ENCODE measurements at places on chromosomes 5 and 9. TPM values are rescaled to one million over a fixed set of nuclear protein-coding genes. Genes with fewer than 3 reads are reported as not detected.

DNA sequence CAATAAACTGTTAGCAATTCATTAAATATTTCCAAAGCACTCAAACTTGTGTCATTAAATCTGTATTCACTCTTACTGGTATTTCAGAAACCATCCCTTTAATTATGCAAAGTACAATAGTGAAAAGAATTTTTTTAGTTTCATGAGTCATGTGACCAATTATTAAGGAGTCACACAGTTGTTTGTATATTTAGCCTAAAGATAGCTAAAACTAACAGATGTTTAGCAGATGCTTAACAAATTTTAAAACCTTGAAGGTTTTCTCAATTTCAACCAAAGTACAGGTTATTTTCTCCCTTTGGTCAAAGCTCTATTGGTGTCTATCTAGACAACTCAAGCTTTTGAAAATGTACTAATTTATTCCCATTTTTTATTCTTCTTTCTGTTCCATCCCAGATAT lies 44.1 kb downstream of the PJA2 start:
- no peak for DNase-seq

GRCh38 chr5:13516195-13516594 lies 428.3 kb downstream of the DNAH5 start:
- DNase-seq, result no peak

DNA sequence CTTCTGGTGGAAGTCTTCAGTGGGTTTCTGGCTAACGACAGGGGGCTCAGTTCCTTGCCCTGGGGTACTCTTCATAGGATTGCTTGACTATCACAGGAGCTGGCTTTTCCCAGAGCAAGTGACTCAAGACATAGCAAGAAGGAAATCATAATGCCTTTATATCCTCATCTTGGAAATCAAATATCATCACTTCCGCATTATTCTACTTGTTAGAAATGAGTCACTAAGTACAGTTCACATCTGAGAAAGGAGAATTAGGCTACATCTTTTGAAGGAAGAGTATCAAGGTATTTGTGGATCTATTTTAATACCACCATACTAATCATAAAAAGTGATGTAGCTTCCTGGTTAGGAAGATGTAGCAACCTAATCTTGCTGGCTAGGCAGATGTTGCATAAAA lies 148.2 kb upstream of the RAI14 start:
- no peak for DNase-seq

- no peak for DNase-seq
Measured at GRCh38 chr5:24391816-24392215, 253.0 kb downstream of the CDH10 start.

DNA sequence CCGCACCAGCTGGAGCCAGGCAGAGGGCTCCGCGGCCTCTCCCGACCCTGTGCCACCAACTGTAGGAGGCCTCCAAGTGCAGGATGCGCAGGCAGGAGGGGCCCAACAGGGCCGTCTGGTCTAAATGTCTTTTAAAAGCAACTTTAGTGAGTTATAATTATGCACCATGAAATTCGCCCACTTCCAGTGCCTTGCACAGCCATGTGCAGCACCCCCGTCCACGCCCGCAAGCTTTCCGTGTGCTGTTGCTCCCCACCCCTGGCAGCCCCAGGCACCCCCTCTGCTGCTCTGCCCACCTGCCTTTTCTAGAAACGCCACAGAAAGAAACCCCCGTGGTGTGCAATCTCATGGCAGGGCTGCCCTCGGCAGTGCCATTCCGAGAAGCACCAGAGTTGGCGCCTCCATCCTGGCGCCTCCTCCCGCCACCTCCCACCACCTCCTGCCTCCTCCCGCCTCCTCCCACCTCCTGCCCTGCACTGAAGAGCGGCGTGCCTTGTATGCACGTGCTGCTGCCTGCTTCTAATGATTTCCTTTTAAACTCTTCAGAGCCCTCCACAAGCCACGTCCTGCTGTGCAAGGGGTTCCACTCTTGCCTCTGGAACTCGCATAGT lies 7.5 kb upstream of the SLC6A18 start:
- DNase-seq, result no peak

GRCh38 chr5:139966856-139967255 lies 76.2 kb downstream of the NRG2 start:
- no peak for DNase-seq

DNA sequence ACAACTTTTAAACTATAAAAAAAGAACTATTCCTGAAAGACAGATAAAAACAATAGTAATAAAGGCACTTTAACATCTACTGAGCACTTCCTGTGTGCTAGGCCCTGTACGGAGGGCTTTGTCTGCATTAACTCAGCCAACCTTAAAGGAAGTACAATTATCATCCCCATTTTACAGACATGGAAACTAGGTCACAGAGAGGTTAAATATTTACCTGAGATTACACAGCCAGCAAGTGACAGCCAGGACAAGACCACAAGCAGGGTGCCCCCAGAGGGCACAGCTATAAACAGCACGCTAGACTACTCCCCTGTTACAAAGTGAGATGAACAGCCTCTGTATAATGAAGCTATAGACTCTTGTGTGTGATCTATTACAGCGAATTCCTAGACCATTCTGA lies 25.5 kb downstream of the DDX31 start:
- DNase-seq, result no peak

- DNase-seq, result peak; percentile 48
Measured at GRCh38 chr5:37665272-37665671, 174.6 kb downstream of the GDNF start.

GRCh38 chr5:13746026-13746425 lies 198.5 kb downstream of the DNAH5 start:
- no peak for DNase-seq

DNA sequence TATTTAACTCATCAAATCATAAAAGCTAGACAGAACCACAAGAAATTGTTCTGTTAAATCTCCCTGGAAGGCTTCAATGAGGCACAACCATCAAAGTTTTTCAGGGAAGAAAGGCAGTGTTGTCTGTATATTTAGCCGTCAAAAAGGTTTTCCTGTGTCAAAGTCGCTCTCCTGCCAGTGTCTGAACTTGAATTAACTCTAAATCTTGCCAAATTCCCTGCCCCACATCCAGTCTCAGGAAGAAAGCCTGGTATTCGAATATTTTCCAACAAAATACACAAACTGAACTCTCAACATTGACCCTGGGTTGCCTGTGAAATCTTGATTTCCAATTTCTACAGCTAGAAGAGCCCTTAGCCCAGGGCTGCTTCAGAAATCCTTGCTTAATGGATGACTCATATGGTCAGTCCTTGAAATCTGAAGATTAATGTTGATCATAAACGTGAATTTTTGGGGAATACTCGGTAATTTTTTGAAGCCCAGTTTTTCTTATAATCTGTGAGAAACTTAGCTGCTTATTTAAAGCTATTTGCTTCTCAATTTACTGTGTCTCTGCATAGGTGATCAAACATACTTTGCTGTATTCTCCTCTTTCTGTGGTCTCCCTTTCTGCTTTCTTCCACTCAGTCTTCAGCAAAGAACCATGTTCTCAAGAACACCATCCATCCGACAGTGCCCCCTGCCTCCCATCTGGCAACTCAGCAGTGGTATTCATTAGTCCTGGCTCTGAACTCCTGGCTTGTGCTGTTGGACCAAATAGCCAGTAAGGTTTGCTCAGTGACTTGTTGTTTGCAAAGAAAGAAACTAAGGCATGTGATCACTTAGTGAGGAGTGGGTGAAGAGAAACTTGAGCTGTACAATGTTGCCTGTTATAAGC lies 58.9 kb downstream of the NREP start:
- DNase-seq, result peak; percentile 73

GRCh38 chr5:56596155-56596554 lies 219.2 kb upstream of the MAP3K1 start:
- DNase-seq, result no peak

DNA sequence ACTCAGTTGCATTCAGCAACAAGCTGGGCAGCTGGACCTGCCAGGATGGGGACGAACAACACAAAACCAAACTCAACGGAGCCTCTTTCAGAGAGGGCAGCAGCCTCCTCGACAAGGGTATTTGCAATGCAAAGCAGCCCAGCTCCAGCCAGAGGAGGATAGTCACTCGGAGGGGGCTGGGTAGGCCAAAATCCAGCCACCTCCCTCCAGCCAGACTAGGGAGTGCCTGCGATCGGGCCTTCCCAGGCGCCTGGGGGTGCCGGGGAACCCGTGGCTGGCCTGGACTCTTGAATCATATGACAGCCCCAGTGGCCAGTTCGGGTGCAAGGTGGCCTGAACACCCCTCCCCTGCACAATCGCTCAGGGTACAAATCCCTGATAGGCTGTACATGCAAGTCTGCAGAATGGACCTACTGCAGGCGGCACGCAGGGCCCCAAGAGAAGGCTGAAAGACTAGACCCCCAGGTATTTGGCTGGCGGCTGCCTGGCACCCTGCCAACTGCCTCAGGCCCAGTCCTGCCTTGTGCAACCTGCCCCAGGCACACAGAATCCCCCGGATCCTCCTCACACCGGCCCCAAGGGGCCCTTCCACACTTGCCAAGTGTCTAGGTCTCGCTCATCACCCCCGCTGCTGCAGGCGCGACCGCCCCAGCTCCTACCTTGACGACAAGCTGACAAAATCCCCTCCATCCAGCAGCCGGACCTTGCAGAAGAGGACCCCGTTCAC lies 1.3 kb downstream of the EEIG1 start:
- DNase-seq, result peak; percentile 47

DNA sequence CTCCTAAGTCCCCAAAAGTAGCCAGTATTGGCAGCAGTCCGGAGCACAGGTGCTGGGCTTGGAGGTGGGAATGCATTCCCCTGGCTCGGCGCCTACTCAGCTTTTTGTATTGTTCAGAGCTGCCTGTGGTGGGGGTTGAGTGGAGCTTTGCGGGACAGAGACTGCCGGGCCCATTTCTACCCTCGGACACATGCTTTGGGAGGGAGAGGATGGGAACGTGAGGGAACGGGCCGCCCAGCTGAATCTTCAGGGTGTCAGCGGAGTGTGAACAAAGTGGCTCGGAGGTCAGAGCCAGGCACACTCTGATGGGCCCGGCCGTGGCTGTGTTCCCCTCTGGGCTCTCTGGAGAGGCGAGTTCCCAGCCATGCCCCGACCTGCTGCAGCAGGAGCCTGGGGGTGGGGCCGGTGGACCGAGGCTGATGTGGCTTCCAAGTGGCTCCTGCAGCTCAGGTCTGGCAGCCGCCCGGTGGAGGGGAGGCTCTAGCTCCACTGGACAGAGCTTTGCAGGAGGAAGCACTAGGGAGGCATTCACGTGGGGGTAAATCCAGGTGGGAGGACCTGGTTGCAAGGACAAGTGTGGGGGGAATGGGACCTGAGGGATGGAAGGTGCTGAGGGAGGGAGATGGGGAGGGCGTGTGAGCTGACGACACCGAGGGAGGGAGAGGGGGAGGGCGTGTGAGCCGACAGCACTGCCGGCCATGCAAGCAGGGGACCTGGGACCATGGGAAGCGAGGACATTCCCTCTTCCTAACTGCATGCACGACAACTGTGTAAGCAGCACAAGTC lies 31.1 kb upstream of the SLC6A3 start:
- no peak for DNase-seq

GRCh38 chr9:91419222-91420191 lies 4.1 kb downstream of the NFIL3 start:
- peak; percentile 82 for DNase-seq

- peak; percentile 72 for DNase-seq
Measured at GRCh38 chr5:174549254-174549653, 175.1 kb upstream of the MSX2 start.

DNA sequence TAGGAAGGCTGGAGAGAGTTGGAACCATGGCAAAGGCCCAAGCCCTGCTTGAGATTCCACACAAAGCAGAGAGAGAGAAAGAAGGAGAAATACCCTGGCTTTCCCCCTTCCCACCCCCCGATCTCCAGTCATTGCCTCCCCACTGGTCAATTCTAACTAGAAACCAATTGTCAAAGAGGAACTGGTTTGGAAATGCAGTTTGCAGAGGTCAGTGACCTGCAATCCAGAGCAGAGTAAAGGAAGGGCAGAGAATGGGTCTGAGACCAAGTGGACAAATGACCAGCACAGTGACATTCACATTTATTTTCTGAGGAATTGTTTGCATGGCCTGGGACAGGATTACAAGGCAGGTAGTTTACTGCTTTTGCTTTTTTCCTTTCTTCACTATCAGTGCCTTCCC lies 37.5 kb upstream of the ZFYVE16 start:
- DNase-seq, result no peak

- DNase-seq, result no peak
Measured at GRCh38 chr5:76312783-76313182, 90.3 kb upstream of the IQGAP2 start.

- DNase-seq, result no peak
Measured at GRCh38 chr9:70933321-70933720, 188.1 kb downstream of the TRPM3 start.

DNA sequence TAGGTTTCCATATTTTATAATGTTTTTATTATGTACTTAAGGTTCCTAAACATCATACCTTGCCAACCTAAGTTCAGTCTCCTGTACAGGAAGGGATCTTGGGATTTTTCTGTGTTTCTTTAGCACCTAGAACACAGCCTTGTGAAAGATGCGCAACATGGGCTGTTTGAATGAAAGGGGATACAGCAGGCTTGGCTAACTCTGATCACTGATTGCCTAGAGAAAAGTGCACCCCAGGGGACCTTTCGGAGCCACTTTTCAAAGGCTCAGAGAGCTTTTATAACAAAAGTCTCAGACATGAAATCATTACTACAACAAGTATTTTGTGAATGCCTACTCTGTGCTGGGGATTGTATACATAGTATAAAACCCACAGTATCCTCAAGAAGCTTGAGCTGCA lies 261.6 kb downstream of the BNC2 start:
- no peak for DNase-seq

DNA sequence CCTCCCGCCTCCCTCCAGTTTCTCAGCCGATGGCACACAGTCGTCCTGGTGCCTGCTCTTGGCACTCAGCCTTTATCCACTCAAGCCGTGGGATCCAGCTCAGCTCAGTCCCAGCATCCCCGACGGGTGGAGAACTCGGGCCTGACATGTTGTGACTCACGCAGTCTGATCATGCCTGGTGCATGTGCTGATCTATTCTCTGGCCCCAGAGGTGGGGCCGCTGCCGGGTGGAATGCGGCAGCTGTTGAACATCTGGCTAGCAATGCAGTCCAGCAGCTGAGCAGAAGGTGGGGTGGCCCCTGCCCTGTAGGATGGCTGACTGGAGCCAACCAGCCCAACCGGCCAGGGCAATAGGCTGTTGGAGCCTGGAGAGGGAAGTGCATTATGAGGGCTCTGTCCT lies 1.7 kb upstream of the AIF1L start:
- DNase-seq, result peak; percentile 26

DNA sequence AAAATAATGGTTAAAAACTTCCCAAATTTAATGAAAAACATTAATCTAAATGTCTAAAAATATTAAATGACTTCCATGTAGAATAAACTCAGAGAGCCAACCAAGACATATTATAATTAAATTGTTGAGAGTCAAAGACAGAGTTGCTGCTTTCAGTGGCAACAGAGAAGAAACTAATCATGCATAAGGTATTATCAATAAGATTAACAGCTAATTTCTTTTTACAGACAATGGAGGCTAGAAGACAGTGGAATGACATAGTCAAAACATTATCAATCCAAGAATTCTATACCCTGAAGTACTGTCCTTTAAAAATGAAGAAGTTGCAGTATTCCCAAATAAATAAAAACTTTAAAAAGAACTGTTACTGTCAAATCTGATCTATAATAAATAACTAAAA lies 268.7 kb downstream of the IRX2 start:
- DNase-seq, result no peak

The SH2D3C gene
- 0.29 TPM for total RNA-seq

The APBA1 gene
- 0.12 TPM for total RNA-seq

The IRX2 gene
- total RNA-seq, result not detected

The ADRB2 gene
- 0.59 TPM for total RNA-seq

The EGFLAM gene
- 0.12 TPM for total RNA-seq

The CTXN3 gene
- not detected for total RNA-seq

The MRNIP gene
- 9.3 TPM for total RNA-seq

The ITK gene
- not detected for total RNA-seq

The LCN6 gene
- total RNA-seq, result not detected

The HTR4 gene
- not detected for total RNA-seq

The C5orf52 gene
- total RNA-seq, result not detected

All from RPMI7951 (cell line).